A549 treated with RU486 at 1 μM for 4 hours (cell line): ENCODE measurements at places on chromosomes 3 and 15. TPM values are rescaled to one million over a fixed set of nuclear protein-coding genes. Genes with fewer than 3 reads are reported as not detected.

ST8SIA2 gene
- 0.16 to 0.80 TPM (median 0.54 TPM) in 5 replicates for total RNA-seq

TPM1 gene
- total RNA-seq: 434 to 529 TPM (median 494 TPM) in 5 replicates

GOLGA8N gene
- total RNA-seq: 0.31 to 1.4 TPM (median 1.2 TPM) in 5 replicates

ATP13A5 gene
- not detected in 5 replicates for total RNA-seq

XCR1 gene
- not detected in 5 replicates for total RNA-seq

ARGFX gene
- total RNA-seq: not detected in 5 replicates

FGD5 gene
- total RNA-seq: 0.05 to 0.16 TPM in 2 of 5 replicates, not detected in the others

WDR93 gene
- total RNA-seq: 0.15 to 0.17 TPM (median 0.15 TPM) in 3 of 5 replicates, not detected in the others

BHLHE40 gene
- total RNA-seq: 81.8 to 111 TPM (median 92.7 TPM) in 5 replicates

LXN gene
- 62.1 to 116 TPM (median 93.7 TPM) in 5 replicates for total RNA-seq

SNX22 gene
- 0.43 to 0.77 TPM (median 0.64 TPM) in 5 replicates for total RNA-seq

SLC35A5 gene
- total RNA-seq: 6.4 to 18.7 TPM (median 15.7 TPM) in 5 replicates

APBA2 gene
- 16.0 to 20.6 TPM (median 18.1 TPM) in 5 replicates for total RNA-seq

NTRK3 gene
- 15.9 to 26.2 TPM (median 21.7 TPM) in 5 replicates for total RNA-seq

SEMA6D gene
- not detected in 5 replicates for total RNA-seq

SYNPR gene
- total RNA-seq: not detected in 5 replicates

SLC22A14 gene
- total RNA-seq: 0.11 TPM in 1 of 5 replicates, not detected in the others

PLA2G4E gene
- total RNA-seq: not detected in 5 replicates

LTK gene
- total RNA-seq: 0.09 to 0.13 TPM in 2 of 5 replicates, not detected in the others

TPRG1 gene
- total RNA-seq: 0.13 to 0.38 TPM (median 0.25 TPM) in 5 replicates

CNTN4 gene
- not detected in 5 replicates for total RNA-seq

PIGB gene
- 5.6 to 15.9 TPM (median 13.2 TPM) in 5 replicates for total RNA-seq

LEO1 gene
- 47.7 to 71.6 TPM (median 53.4 TPM) in 5 replicates for total RNA-seq

PLA2G4F gene
- not detected in 5 replicates for total RNA-seq

VGLL3 gene
- 2.4 to 8.8 TPM (median 7.3 TPM) in 5 replicates for total RNA-seq

PP2D1 gene
- total RNA-seq: not detected in 5 replicates

DUOXA2 gene
- not detected in 5 replicates for total RNA-seq

CCDC71 gene
- total RNA-seq: 10.6 to 14.9 TPM (median 12.9 TPM) in 5 replicates

ATP10A gene
- total RNA-seq: 6.0 to 8.2 TPM (median 6.9 TPM) in 5 replicates

WDR49 gene
- total RNA-seq: not detected in 5 replicates

MKRN2OS gene
- not detected in 5 replicates for total RNA-seq

U2SURP gene
- 52.6 to 125 TPM (median 91.9 TPM) in 5 replicates for total RNA-seq

CFAP100 gene
- not detected in 5 replicates for total RNA-seq

SLC9C1 gene
- total RNA-seq: not detected in 5 replicates

CLSTN2 gene
- total RNA-seq: 0.02 to 0.06 TPM (median 0.05 TPM) in 4 of 5 replicates, not detected in the other

RPS27L gene
- total RNA-seq: 395 to 420 TPM (median 407 TPM) in 5 replicates

TMOD2 gene
- 1.1 to 2.1 TPM (median 1.5 TPM) in 5 replicates for total RNA-seq

NMNAT3 gene
- total RNA-seq: 1.5 to 2.4 TPM (median 1.6 TPM) in 5 replicates

ARRDC4 gene
- total RNA-seq: 0.17 to 0.34 TPM (median 0.23 TPM) in 5 replicates

MINAR1 gene
- 0.37 to 0.70 TPM (median 0.59 TPM) in 5 replicates for total RNA-seq

DPH3 gene
- 17.9 to 25.3 TPM (median 21.1 TPM) in 5 replicates for total RNA-seq

KCNAB1 gene
- total RNA-seq: not detected in 5 replicates

FBXL22 gene
- 0.14 to 0.31 TPM (median 0.19 TPM) in 5 replicates for total RNA-seq

KIF23 gene
- 73.2 to 113 TPM (median 84.6 TPM) in 5 replicates for total RNA-seq

GOLGA6L7 gene
- not detected in 5 replicates for total RNA-seq

CLDN18 gene
- total RNA-seq: not detected in 5 replicates
